ENCODE measurements at places on chromosomes 4 and X.

- peaks cover under 1% of the 10 kb centered on the region for H3K4me1 ChIP-seq
- H3K4me3 ChIP-seq, result no peak overlapping the region
- no peaks in the 10 kb centered on the region for H3K27me3 ChIP-seq
- peak; percentile 9 for DNase-seq
Observed at GRCh38 chr4:24979554-24979953, 51.2 kb downstream of the LGI2 start.

GRCh38 chr4:14336656-14337055 is 665.6 kb upstream of the CPEB2 start:
- H3K36me3 ChIP-seq, result no peaks in the 10 kb centered on the region
- H3K27ac ChIP-seq, result no peak overlapping the region
- H3K4me1 ChIP-seq, result peaks cover 11% of the 10 kb centered on the region
- peak; percentile 48 for DNase-seq
- H3K27me3 ChIP-seq, result no peaks in the 10 kb centered on the region

- no peaks in the 10 kb centered on the region for H3K36me3 ChIP-seq
- H3K27me3 ChIP-seq, result no peaks in the 10 kb centered on the region
- DNase-seq, result no peak
- no peak overlapping the region for H3K27ac ChIP-seq
- no peaks in the 10 kb centered on the region for H3K4me1 ChIP-seq
Observed at GRCh38 chr4:1658146-1658545, 26.0 kb downstream of the FAM53A start.

DNA sequence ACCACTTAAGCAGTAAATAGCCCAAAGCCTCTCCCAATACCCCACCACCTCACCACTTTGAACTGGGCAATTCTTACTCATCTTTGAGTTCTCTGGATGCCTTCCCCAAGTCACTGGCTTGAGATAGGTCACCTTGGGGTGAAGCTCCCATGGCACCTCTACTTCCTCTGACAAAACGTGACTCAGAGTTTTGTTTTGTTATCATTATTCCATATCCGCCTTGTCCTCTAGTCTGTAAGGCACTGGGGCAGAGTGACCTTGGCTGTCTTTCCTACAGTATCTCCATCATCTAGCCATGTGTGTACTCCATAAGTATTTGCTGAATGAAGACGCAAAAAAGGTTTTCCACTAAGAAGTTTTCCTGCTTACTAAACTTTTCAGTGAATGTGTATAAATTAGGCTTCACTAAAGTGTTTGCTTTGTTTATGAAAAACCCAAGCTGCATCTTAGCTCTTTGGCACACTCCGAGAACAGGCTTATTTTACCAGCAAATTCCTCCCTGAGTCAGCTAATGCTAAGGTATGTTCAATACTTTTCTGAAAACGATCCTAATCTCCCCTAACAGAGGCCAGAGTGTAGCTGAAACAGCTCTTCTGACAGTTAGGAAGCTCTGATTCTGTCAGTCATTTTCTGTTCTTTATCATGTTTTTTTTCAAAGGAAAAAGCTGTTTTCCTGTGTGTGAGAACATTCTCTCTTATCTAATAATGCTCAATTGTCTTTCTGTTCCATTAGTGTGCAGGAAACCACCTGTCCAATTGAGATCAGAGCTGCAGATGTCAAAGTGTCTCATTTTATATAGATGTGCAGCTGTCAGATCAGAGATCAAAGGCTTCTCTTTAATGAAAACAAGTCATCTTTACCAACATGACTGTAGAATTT is 30.2 kb upstream of the TSPAN5 start:
- H3K36me3 ChIP-seq, result no peaks in the 10 kb centered on the region
- peaks cover 8% of the 10 kb centered on the region for H3K4me1 ChIP-seq
- H3K27ac ChIP-seq, result no peak overlapping the region
- peak; percentile 47 for DNase-seq

All from PC-3 (cell line).